ENCODE measurements at places on chromosomes 6 and 20.

DNA sequence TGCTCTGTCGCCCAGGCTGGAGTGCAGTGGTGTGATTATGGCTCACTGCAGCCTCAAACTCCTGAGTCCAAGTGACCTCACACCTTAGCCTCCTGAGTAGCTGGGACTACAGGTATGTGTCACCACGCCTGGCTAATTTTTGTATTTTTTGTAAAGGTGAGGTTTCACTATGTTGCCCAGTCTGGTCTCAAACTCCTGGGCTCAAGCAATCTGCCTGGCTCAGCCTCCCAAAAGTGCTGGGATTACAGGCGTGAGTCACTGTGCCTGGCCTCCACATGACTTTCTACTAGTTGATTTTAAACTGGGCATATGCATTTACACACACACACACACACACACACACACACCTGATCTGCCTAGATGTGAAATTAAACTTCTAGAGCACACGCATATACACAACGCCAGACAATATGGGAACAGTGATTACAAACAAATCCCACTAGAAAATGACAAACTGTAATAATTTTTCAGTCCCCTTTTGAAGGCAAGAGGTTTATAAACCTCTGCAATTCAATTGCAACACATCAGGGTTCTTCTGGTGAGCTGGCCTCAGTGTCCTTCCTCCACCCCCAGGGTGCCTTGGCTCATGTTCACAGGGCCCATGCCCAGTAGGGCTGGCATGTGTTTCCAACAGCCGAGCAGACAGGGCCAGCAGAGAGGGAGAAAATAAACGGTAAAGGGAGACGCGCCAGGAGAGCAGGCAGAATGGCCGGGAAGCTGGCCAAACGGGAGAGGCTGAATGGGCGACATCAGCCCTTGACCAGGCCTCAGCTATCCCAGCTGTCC is 31.2 kb downstream of the PARD6B start:
- peak; percentile 30 for DNase-seq

DNA sequence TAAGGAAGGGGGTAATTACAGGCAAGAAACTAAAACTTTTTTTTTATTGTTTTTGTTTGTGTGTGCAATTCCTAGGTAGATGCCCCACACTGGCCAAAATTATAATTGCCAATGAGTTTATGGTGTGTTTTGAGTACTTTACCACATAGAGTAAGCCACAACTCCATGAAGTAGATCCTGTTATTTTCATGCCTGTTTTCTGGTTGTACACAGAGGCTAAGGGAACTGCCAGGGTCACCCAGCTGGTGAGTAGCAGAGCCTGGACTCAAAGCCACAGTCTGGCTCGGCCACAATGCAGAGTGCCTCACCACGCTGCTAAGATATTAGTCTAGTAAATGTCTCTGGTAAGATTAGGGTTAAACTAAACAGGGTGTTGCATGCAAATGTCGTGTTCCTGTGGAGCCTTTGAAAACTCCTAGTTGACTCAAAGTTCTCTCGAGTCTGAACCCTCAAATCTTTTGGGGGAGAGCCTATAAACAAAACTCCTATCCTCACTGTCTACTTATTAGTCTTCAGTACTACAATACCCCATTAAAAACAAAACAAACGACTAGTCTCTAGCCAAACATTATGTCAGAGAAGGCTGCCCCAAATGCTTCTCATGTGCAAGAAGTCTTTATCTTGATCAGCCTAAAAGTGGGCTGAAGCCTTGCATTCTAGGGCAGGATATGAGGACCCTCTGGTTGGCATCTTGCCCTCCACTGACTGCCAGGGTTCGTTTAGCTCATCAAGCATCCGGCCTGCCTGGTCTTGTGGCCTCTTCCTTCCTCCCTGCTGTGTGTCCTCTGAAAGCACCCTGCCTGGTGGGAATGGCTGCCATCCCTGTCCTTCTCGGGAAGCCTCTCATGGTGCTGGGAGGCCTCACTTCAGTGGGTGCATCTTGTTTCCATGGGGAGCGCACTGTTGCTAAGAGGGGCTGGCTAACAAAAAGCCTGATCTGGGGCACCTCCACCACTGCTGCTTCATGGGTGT is 4.2 kb downstream of the DUSP22 start:
- no peak for DNase-seq

GRCh38 chr20:23257848-23258746 is 92.5 kb upstream of the NXT1 start:
- peak; percentile 75 for DNase-seq

GRCh38 chr20:6212903-6213302 is 90.1 kb upstream of the FERMT1 start:
- DNase-seq = no peak

DNA sequence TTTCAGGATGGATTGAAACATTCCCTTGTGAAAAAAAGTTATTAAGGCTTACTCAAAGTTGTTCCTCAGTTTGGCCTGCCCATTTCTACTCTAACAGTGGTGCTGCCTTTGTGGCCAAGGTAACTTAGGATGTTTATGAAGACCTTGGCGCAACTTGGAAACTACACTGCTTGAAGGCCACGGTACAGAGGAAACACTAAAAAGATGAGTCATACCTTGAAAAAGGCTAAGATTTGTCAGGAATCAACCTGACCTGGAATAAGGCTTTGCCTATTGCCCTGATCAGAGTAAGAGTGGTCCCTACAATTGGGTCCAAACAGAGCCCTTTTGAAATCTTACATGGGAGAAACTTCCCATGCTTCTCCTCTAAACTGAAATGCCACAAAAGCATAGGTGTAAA is 119.9 kb upstream of the MOCS1 start:
- DNase-seq = no peak

GRCh38 chr6:34709386-34709785 is 12.8 kb upstream of the ILRUN start:
- DNase-seq = no peak

- DNase-seq = no peak
These were observed 31.5 kb upstream of the GCM1 start for GRCh38 chr6:53179961-53180651.

DNA sequence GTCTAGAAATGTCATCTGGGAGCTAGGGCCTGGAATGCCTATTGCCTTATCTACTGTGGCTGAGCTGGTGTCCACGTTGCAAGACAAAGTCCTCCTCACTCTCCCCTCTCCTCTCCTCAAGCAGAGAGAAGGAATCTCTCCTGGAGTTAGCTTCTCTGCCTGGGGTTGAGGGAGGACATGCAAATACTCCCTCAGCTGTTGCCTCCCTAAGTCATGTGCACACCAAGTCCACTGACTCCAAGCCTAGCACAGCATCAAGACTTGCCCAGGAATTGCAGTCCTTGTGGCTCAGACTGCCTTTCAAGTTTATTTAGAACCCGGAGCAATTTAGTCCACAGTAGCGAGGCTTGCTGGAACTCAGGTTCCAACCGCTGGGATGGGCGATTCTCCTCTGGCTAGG is 38.0 kb upstream of the SCP2D1 start:
- no peak for DNase-seq
